Heart left ventricle (tissue), 16 donors: ENCODE measurements at places on chromosomes 1 and 21. TPM values are rescaled to one million over a fixed set of nuclear protein-coding genes. Genes with fewer than 3 reads are reported as not detected.

AIDA gene
- 29.9 TPM for total RNA-seq

KLHDC7A gene
- not detected for total RNA-seq

GRCh38 chr1:199920635-199921034, 106.9 kb upstream of the NR5A2 start:
- DNase-seq: no peak

GRCh38 chr1:25130895-25131294, 101.4 kb downstream of the SYF2 start:
- no peak for DNase-seq

DNA sequence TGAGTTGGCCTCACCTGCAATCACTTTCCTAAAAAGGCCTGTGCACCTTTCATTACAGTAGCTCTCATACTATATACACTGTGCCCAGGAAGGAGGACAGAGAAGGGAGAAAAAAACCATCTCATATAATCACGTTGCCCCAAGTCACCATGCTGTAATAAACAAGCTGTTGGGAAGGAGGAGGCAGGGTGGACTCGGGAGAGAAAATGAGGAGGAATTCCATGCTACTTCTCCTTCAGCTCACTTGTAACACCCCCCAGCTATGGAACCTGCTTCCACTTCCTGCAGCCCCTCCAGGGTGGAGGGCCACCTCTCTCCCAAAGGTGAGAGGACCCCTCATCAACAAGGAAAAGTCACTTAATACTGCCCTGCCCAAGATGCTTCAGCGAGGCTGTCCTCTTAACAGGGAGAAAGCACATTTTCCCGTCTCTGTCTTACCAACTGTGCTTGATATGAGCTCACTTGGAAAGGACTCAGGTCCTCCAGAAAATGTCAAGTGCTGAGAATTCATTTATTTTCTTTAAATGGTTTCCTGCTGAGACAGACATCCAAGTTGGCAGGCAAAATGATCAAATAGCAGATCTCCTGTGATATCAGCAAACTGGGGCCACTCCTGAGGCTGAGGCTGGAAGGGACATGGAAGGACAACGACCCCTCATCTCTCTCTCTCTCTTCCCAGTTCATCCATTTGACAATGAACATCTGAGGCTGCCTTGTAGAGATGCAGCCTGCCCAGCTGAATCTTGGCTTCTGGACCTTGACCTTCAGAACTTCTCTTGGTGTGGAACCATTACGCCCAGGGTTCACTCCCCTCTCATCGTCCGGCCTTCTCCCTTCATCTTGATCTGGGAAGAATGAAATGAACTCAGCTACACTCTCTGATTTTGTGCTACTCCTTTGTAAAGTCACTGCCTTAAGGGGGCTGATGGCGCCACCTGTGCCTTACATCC, 54.0 kb downstream of the CAPN9 start:
- DNase-seq: no peak

DNA sequence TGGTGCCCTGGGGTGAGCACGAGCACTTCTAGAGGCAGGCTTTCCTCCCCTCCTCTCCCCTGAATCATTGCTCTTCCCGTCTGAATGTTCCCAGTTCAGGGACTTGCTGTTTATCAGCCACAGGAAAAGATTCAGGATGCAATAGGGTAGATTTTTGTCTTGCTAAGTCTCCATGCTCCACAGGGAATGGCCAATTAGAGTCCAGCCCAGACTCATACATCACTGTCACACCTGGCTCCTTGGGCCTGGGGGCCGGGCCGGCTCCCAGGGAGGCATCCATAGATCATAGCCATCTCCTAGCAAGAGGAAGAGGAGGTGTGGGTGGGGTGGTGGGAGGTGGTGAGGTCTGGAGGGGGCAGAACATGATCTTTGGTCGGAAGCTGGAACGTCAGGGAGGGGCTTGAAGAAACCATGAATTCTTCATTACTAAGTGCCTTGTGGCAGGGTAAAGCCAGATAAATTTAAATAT, 83.4 kb downstream of the LRRN2 start:
- no peak for DNase-seq
